ENCODE measurements at places on chromosomes 3 and 15.

DNA sequence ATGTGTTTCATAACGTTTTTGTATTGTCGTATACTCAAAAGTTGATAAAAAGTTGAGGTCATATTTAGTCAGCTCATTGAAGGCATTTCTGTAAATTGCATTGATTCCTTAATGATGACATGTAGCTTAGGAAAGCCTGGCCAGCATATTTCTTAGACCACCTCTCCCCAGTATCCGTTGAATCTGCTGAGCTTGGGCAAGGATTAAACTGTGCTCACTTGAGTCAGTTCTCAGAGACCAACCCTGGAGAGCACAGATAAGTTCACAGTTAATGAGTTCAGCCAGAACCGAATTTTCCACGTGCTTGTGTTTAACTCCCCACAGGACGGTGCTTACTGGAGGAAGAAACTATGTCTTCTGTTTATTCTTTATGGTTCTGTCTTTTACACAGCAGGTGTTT, 132.7 kb downstream of the SLC25A26 start:
- DNase-seq, result no peak

DNA sequence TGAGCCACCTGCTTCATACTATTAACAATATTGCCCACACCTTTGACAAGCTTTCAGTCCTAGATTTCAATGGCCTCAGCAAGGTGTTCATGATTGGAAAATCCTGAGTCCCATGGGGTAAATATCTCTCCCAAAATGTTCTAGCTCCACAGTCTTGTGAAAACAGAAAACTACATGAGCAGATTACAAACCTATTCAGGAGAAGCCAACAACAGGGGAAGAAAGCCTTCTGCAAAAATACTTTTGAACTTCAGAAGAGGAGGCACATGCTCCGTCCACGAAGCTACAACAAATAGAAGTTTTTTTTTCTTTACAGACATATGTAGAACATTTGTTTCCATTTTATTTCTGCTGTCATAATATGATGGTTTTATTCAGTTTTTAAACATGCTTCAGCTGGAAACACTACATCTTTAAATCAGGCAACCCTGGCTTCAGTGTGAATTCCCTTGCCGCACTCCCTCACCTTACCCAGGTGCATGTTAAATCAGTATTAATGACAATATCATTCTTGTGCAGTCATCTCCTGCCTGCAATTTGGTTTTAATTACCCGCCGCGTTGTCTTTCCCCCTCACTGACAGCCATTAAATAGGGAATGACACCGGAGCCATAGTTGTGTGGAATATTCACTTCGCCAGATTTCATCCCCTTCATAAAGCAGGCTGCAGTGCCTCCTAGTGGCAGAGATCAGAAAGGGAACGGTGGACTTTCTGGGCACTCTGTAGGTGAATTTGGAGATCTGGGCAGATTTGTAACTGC, 725.5 kb upstream of the ARRDC4 start:
- no peak for DNase-seq

DNA sequence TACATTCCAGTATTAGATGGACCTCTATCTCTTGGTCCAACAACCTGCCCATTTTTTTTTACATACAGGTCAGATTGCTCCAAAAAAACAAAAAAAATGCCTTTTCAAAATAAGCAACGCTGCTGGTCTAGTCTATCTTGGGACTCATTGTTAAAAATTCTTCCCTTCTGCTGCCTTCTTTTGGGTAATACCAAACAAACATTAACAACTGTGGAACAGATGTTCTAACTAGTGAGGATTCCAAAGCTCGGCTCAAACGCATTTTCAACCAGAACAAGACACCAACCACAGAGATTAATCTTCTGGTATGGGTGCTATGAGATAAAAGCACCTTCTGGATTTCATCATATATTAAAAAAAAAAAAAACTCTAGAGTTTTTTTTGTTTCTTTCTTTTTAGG, 24.7 kb downstream of the ARHGAP31 start:
- no peak for DNase-seq

- no peak for DNase-seq
Observed at GRCh38 chr15:65529762-65530317, 423 bp upstream of the HACD3 start.

- DNase-seq, result no peak
Observed at GRCh38 chr3:111737706-111738086, 121.4 kb upstream of the PHLDB2 start.

DNA sequence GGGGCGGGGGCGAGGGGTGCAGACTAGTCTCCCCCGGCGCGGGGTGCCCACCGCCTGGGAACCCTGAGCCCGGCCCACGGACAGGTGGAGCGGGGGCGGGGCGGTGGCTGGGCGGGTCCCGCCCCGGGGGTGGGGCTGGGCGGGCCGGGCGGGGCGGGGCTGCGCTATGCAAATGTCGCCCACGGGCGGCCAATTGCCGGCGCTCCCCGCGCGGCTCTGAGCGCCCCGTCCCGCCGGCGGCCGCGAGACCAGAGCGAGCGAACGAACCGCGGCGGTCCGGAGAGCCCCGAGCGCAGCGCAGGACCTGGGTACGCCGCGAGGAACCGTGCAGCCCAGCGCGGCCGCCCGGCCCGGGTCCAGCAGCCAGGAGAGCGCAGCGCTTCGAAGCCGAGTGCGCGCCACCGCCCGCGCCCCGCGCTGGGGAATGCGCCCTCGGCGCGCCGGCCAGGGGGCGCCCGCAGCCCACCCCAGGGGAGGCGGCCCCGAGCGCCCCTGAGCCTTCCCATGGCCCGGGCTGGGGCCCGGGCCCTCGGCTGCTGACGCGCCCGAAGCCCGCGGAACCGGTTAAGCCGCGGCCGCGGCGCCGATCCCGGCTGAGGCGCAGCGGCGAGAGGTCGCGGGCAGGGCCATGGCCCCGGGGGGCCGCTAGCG, at the start of gene SEMA3F:
Gene SEMA3F (plus strand): TSS at position 485 of the 651 bp plus-strand sequence. CDS start 4,299 bp downstream, outside the sequence.
- DNase-seq, result peak; percentile 62

- no peak for DNase-seq
Observed at GRCh38 chr3:157232141-157232540, 72.2 kb upstream of the CCNL1 start.

- no peak for DNase-seq
Observed at GRCh38 chr3:12750223-12750622, 8.8 kb downstream of the TMEM40 start.

- no peak for DNase-seq
Observed at GRCh38 chr3:43953814-43954692, 263.3 kb downstream of the ABHD5 start.

GRCh38 chr15:75751891-75752290, 39.2 kb upstream of the CSPG4 start:
- DNase-seq, result no peak

DNA sequence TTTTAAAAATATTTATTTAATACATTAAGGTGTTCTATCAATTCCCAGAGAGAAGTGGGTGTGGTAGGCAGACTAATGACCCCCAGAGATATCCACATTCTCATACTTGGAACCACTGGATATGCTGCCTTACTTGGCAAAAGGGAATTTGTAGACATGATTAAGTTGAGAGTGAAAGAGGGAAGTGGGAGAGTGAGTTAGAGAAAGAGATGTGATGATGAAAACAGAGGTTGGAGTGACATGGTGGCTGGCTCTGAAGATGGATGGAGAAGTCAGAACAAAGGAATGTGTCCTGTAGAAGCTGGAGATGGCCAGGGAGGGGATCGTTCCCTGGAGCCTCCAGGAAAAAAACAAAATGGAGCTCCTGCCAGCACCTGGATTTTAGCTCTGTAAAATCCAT, 32.0 kb downstream of the TNFAIP8L3 start:
- no peak for DNase-seq

- DNase-seq, result no peak
Observed at GRCh38 chr3:49006408-49007067, 653 bp upstream of the WDR6 start.

DNA sequence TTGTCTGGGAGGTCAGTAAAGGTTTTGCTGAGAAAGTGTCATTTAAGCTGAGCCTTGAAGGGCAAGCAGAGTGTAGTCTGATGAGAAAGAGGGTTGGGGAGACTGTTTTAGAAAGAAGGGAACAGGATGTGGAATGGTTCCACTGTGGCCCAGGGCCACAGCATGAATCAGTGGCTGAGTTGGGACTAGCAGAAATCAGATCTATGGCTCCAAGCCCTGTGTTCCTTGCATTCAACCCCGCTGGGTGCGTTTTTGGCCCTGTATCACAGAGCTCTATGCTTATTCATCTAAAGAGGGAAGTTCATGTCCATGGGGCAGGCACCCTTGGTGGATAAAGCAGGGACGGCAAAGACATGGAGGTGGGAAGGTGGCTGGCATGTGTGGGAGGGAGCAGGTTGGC, 151.3 kb downstream of the CACNA1D start:
- no peak for DNase-seq

DNA sequence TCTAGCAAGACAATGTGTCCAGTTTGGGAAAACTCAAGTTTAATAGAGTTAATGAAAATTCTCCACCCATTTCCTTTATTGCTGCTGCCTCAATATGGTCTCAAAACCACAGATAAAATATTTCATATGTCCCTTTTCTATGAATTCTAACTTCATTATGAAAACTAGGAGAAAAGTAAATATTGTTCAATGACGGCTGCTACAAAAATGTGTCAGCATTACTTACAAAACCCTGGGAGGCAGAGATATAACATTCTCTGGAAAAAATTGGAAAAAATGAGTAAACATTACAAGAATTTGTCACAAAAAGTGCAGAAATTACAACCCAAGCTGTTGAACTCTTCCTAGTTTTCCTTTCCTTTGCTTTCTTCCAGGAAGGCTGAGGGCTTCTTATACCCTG, 22.2 kb upstream of the FBN1 start:
- DNase-seq, result no peak

- peak; percentile 81 for DNase-seq
Observed at GRCh38 chr3:197298341-197298944, at the start of gene DLG1. TSS of gene DLG1 (minus strand) at chr3:197298612. CDS start at chr3:197297204, 1,408 bp downstream.

- DNase-seq, result no peak
Observed at GRCh38 chr3:54273791-54274190, 151.4 kb downstream of the CACNA2D3 start.

DNA sequence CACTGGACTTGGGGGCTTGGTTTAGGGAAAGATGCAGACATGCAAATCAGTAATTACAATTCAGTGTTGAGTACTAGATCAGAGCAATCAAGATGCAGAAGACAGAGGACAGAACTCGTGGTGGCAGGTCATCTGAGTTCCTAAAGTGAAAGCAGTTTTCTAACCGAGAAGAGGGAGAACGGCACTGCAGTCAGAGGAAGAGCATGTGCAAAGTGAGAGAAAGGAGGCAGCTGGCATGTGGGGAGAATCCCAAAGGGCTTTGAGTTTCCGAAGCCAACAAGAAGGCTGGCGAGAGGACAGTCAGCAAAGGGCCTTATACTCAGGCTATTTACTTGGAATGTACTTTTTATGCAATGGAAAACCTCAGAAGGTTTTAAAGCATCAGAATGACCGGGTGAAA, 87.0 kb downstream of the ANP32A start:
- no peak for DNase-seq

DNA sequence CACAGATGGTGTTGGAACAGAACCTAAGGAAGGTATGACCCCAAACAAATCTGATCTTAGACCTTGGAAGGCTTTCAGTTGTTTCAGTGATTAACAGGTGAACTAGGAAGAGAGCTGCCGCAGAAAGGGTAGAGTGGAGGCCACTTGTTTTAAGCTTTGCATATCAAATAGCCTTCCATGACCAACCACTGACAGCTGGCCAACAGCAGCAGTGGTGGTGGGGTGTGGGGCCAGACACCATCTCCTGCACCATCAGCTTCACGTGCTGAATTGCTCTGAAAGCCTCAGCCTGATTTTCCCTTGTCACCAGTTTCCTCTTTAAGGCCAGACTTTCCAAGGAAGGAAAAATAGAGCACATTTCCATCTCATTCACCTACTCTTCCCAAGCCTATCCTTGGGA, 16.6 kb upstream of the OSBPL11 start:
- DNase-seq, result no peak

GRCh38 chr3:177692304-177692975, 495.2 kb upstream of the TBL1XR1 start:
- DNase-seq, result no peak

DNA sequence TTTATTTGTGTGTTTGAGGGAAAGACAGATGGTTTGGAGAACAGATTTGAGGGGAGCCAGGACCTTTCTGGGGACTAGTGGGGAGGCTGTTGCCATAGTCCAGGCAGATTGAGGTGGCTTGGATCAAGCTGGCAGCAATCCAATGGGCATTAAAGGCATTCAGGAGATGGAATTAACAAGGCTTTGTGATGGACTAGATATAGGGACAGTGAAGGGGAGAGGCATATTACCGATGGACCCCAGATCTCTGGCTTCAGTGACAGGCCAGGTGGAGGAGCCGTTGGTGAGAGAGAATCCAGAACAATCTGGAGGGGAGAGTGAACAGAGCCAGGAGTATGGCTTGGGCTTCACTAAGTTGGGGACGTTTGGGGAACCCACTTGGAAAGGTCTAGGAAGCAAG, 124.8 kb downstream of the EEFSEC start:
- no peak for DNase-seq

- peak; percentile 29 for DNase-seq
Observed at GRCh38 chr15:63860155-63860554, 26.4 kb upstream of the HERC1 start.

- DNase-seq, result no peak
Observed at GRCh38 chr3:101072300-101072699, 79.1 kb upstream of the ABI3BP start.

GRCh38 chr3:192901435-192901834, 16.2 kb downstream of the MB21D2 start:
- DNase-seq, result no peak

GRCh38 chr3:105157067-105157765, 209.5 kb upstream of the ALCAM start:
- no peak for DNase-seq

DNA sequence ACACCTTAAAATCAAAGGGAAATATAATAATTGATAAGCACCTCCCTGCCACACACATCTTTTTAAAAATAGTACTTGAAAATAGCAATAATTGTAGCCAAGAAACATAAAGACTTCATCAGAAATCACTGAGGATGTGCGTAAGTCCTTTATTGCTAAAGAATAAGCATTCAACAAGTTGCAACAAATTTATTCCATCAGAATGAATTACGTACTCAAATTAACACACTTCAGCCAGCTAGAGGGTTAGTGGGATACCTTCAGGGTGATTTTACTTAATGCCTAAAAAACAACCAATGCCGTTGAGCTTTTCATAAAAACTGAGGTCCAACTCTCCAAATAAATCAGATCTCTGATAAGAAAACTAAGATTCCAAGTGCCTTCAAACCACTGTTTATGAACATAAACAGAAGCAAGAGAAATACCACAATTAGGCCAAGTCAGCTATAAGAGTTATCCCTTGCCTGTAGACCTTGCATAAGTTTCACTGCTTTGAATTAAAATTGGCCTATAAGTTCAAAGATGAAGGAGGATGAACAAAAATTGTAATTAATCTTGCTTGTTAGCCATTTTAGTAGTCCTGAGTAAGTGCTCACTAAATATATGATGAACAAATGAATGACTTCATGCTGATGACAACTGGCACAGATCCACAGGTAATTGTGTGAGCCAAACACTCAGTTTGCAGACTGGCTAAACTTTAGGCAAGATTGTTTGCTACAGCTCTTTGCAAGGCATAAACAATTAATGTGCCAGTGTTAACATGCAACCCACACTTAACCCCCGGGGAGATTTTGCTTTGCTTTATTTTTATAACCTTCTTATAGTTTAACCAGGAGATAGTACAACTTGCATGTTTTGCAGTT, 375.1 kb upstream of the THBS1 start:
- no peak for DNase-seq

- DNase-seq, result no peak
Observed at GRCh38 chr15:25403771-25404170, 35.1 kb downstream of the UBE3A start.

GRCh38 chr3:59185591-59186369, 136.0 kb upstream of the CFAP20DC start:
- no peak for DNase-seq

- no peak for DNase-seq
Observed at GRCh38 chr15:61910839-61911369, 149.3 kb downstream of the VPS13C start.

GRCh38 chr3:190012314-190012782, 108.3 kb downstream of the P3H2 start:
- no peak for DNase-seq

Measured in effector CD8-positive, alpha-beta T cell (primary cell).